ENCODE measurements at places on chromosomes 11 and 22.

DNA sequence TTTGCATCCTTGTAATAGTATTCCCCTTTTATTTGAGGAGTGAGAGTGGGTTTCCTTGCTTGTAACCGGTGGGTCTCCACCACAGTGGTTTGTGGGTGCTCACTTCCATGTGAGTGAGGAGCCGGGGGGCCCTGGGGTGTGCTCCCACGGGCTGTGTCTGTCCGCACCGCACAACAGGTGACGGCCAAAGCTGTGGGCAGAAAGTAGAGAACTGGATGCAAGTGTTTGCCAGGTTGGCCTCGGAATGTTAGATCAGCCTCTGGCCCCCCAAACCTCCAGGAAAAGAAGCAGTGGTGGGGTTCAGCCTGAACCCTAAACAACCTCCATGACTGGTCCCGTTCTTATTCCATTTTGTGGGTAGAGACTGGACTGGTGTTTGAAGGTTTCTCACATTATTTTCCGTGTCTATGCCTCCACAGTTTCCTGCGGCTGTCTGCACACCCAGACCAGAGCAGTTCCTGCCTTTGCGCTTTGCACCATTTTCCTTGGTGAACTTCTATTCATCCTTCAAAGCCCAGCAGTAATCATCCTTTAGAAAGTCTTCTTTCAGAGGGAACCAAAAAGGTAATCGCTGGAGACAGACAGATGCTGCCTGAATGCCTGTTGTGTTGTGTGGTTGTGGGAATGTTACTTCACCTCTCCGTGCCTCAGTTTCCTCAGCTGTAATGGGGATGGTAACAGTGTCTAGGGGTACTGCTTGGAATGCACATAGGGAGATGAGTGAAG, 77.2 kb downstream of the MYEOV start:
- DNase-seq: no peak

GRCh38 chr22:19995611-19996339, 20.8 kb downstream of the ARVCF start:
- no peak for DNase-seq

DNA sequence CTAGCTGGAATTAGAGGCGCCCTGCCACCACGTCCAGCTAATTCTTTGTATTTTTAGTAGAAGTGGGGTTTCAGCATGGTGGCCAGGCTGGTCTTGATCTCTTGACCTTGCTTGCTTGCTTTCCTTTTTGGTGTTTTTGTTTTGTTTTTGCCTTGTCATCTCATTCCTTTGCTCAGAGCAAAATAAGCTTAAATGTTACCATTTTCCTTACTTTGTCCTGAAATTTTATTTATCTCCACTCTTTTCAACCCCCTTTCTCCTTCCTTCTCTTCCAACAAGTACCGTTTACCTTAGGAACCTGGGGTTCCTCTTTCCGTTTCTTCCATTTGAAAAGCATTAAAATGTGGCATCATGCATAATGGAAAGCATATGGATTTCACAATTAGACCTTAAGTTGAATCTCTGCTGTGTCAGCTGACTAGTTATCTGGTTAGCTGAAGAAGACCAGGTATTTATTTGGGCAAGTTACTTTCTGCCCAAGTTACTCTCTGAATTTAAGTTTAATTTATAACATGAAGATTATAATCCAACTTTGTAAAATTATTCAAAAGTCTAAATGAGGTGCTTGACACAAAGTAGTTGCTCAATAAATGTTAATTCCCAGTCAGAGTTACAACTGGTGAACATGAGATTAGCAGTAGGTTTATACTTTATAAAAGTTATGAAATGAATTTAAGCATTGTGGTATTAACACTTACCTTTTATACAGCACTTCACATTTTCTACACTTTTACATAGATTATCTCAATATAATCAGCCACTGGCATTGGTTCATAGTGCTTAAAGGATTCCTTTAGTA, 69.7 kb downstream of the PRMT3 start:
- no peak for DNase-seq

DNA sequence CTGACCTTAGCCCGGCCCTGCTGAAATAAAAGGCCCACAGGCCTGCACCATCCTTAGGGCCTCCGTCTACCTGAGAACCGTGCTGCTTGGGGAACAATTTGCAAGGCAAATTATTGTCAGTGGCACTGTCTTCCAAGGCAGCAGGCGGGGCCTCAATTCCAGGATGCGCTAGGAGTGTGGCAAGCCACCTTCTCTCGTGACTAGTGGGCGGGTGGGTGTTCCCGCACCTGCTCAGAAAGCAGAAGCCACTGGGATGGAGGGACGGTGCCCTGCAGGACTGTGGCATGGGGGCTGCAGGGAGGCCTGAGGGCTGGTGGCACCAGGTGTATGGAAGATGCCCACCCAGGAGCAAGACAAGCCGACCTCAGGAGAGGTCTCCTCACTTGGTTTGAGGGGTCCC, 58.8 kb upstream of the TTLL12 start:
- no peak for DNase-seq

DNA sequence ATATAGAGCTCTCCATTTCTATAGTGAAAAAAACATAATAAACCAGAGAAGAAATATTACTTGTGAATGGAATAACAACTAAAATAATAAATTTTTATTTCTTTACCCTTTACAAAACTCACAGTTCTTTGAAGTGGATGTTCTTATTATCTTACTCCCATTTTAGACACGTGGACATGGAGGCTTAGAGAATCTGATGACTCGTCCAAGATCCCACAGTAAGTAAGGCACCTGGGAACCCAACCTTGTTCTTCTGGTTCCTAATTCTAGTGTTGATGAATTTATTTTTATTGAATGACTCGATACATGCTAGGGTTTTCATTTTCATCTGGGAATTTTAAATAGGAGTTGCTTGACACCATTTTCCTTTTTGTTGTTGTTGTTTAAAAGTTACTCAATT, 1.8 kb downstream of the BPIFC start:
- DNase-seq: no peak

Data from right cardiac atrium (tissue), 5 donors.